Stimulated activated CD4-positive, alpha-beta T cell treated with anti-CD3 and anti-CD28 coated beads, TNF-alpha, amount 100 ng/mL, for 4 hours (primary cell): ENCODE measurements at places on chromosomes 4 and X.

DNA sequence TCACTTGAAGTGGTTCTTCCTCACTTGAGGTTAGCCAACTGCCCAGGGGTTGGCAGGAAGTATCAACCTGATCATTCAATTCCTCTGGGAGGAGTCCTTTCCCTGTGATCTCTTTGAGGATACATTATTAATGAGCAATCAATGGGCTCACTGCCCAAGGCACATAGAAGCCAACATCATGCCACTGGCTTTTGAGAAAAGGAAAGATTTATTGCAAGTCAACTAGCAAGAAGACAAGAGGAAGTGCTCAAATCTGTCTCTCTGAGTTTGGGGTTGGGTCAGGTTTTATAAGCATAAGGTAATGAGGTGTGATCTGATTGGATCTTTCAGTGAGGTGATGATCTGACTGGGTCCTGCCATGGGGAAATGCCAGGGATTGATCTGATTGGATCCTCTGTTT is 39.6 kb downstream of the FGFBP1 start:
- no peak for DNase-seq

DNA sequence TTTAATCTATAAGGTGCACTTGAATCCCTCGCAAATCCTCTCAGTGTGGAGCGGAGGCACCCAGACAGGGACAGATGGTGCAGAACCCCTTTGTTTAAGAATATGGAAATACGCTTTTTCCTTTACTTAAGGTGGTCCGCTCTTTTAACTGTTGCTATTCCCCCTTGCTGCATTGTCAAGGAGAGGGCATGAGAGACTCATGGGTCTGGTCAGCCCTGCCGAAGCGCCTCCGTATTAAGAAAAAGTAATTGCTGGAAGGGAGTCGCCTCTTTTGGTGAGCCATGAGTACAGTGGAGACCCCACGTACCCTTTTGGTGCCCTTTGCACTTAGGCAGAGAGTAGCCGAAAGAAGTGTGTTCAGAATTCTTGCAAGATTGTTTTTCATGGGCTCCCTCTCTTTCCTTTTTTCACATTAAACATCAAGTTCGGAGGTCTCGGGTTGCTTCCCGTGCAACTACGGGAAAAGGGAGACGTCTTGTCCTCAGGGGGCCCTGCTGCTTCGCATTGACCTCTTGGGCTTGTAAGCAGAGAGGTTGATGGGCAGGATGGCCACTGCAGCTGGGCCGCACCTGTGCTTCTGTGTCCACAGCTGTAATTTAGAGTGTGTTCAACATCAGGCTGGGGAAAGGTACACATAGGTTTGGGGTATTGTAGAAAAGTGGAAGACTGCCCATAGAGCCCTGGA is 109.6 kb downstream of the SPRY1 start:
- no peak for DNase-seq

GRCh38 chr4:118287711-118288451 is 64.9 kb downstream of the PRSS12 start:
- no peak for DNase-seq

GRCh38 chrX:37959212-37960021 is 46.9 kb upstream of the SYTL5 start:
- no peak for DNase-seq

- DNase-seq: no peak
Measured at GRCh38 chrX:1656379-1656778, 41.5 kb downstream of the ASMT start.

- DNase-seq: no peak
Measured at GRCh38 chr4:152972821-152973628, 36.9 kb downstream of the FHDC1 start.

DNA sequence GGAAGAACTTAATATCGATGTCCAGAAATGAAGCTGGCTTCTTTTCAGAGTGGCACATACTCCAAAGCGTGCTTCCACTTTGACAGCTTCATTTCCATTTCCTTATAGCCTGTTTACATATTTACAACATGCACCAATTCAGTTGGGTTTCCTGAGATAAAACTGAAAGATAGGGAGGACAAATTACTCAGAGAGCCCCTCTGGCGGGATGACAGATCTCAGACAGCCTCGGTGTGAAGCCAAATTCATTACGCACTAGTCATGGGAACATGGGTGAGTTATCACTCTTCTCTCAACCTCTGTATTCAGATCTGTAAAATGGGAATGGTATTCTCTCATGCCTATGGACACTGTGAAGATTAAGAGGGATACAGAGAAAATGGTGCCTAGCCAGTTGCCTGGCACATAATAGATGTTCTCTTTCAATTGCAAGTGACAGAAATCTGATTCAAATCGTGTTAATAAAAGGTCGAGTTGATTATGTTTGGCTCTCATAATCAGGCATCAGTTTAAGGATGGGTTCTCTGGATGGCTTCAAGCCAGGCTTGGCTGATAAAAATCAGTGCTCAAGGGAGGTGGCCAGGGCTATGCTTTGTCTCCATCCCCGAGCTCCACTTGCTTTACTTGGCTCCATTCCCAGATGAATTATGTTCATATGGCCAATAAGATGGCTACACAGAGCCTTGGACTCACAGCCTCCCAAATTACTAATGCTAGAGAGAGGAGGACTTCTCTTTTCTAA is 132.2 kb upstream of the C1QTNF7 start:
- DNase-seq: no peak

- DNase-seq: no peak
Measured at GRCh38 chrX:758917-759316, 128.3 kb downstream of the SHOX start.

GRCh38 chrX:107677909-107678308 is 49.6 kb downstream of the PRPS1 start:
- no peak for DNase-seq

DNA sequence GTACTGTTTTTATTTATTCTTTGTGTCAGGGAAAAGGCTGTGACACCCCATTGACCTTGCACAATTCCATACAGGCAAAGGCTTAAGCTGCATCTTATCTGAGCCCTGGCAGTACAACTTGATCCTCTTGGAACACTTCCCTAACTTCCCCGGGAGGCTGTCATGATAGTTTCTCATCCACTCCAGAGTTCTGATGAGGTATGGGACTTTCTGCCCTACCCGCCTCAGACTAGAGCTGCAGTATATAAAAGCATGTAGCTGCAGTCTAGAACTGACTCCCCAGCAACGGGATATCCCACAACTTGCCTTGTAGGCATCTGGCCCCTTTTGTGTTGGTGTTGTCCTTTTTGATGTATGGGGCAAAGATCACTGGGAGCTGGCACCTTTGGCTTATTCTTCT is 72.7 kb downstream of the FNIP2 start:
- DNase-seq: no peak
